Right lobe of liver (tissue), 6 donors: ENCODE measurements at places on chromosomes 5 and 9. TPM values are rescaled to one million over a fixed set of nuclear protein-coding genes. Genes with fewer than 3 reads are reported as not detected.

- H3K4me1 ChIP-seq = no peaks in the 10 kb centered on the region
- no peaks in the 10 kb centered on the region for H3K27me3 ChIP-seq
These were observed 1269.2 kb downstream of the EFNA5 start for GRCh38 chr5:106401561-106401960.

- no peaks in the 10 kb centered on the region for H3K36me3 ChIP-seq
- no peak overlapping the region for H3K27ac ChIP-seq
- H3K4me3 ChIP-seq = no peak overlapping the region
- H3K4me1 ChIP-seq = no peaks in the 10 kb centered on the region
- no peaks in the 10 kb centered on the region for H3K27me3 ChIP-seq
These were observed 157.7 kb upstream of the SLC24A2 start for GRCh38 chr9:19946441-19947109.

- no peaks in the 10 kb centered on the region for H3K36me3 ChIP-seq
- no peaks in the 10 kb centered on the region for H3K27me3 ChIP-seq
- no peak overlapping the region for H3K27ac ChIP-seq
- DNase-seq = peak; percentile 80
These were observed 75.7 kb upstream of the PPP1R26 start for GRCh38 chr9:135403733-135404450.

DNA sequence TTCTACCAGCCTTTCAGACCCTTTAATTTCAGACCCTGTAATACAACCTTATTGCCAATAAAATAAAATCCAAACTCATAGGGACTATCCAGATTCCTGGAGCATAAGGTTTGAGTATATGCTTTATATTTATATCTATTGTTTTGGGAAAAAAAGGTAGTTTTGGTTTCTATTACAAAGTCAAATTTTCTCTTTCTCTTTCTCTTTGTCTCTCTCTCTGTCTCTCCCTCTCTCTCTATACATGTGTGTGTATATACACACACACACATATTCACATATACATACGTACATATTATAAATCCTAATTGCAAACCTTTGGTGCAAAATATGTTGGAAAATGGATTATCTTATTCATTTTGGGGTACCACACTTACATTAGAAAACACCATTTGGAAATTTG is 39.0 kb downstream of the TMEM232 start:
- DNase-seq = no peak
- no peak overlapping the region for H3K27ac ChIP-seq
- no peaks in the 10 kb centered on the region for H3K36me3 ChIP-seq
- no peaks in the 10 kb centered on the region for H3K27me3 ChIP-seq
- H3K4me1 ChIP-seq = no peaks in the 10 kb centered on the region
- no peak overlapping the region for H3K4me3 ChIP-seq

DNA sequence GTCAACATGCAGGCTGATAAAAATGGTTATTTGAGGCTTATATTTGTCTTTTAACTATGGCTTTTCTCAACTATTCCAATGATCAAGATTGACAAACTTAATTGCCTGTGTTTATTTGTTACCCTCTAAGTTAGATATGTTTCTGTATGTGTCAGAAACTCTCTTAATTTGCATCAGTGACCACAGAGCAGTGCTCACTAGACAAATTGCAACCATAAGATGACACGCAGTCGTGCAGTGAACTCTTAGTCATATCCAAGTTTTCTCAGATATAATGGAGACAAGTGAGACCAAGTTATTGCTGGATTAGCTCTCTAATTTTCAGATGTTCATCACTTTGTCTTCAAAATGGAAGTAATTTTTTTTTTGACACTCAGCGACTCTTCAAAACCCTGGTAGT is 342.2 kb upstream of the RFX3 start:
- no peak overlapping the region for H3K27ac ChIP-seq
- no peaks in the 10 kb centered on the region for H3K4me1 ChIP-seq
- no peaks in the 10 kb centered on the region for H3K27me3 ChIP-seq

DNA sequence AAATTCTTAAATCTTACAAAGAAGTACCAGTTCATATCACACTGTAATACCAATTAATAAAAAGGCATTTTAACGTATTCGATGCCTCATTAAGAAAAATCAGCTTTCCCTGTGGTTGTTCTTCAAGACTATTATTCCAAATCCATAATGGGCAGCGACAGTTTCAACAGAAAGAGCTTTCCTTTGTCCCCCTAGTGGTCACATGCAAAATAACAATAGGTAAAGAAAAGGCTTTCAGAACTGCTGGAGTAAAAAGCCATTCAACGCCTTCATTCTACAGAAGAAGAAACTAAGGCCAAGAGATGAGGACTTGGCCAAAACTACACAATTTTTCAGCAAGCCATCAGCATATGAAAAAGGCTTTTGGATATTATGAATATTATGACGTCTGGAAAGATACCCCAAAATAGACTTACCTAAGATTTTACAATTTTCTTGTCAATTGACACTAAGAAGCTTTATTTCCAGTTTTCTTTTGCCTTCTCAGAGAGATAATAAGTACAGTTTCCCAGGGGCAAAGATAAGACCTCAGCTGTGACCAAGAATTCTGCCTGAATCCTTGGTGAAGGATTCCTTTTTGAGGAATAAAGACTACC is 6.7 kb upstream of the CDH6 start:
- H3K4me3 ChIP-seq = no peak overlapping the region
- DNase-seq = no peak
- H3K36me3 ChIP-seq = no peaks in the 10 kb centered on the region
- no peaks in the 10 kb centered on the region for H3K27me3 ChIP-seq

DNA sequence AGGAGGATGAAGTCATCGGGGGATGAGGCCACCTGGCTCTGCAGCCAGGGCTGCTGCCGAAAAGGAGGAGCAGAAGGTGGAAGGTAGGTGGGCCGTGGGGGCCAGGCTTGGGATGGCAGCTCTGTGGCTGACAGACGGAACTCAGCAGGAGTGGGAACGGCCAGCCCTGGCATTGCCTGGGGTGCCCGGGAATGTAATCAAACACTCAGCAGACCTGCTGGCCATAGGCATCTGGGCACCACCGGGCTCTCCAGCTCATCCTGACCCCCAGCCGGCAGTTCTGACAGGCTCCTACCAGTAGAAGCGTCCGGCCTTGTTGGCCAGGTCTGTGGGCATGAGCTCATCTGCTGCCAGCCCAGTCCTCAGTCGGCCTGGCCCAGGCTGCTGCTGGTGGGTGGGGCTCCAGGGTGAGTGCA is 4.3 kb upstream of the FAT2 start:
- no peaks in the 10 kb centered on the region for H3K4me1 ChIP-seq
- no peaks in the 10 kb centered on the region for H3K36me3 ChIP-seq
- DNase-seq = no peak
- no peak overlapping the region for H3K4me3 ChIP-seq
- no peaks in the 10 kb centered on the region for H3K27me3 ChIP-seq

- H3K4me3 ChIP-seq = no peak overlapping the region
- H3K27me3 ChIP-seq = no peaks in the 10 kb centered on the region
- H3K4me1 ChIP-seq = peaks cover 8% of the 10 kb centered on the region
These were observed 206.2 kb downstream of the NR3C1 start for GRCh38 chr5:143197260-143197656.

Gene DMAC1
- total RNA-seq = 15.9 TPM

Gene NRG2
- 0.12 TPM for total RNA-seq

Gene CERCAM
- total RNA-seq = 1.6 TPM

Gene NPR2
- 11.2 TPM for total RNA-seq

Gene RASEF
- 0.73 TPM for total RNA-seq

Gene TRIM14
- 34.6 TPM for total RNA-seq
